ENCODE measurements at places on chromosomes 16 and 17.

DNA sequence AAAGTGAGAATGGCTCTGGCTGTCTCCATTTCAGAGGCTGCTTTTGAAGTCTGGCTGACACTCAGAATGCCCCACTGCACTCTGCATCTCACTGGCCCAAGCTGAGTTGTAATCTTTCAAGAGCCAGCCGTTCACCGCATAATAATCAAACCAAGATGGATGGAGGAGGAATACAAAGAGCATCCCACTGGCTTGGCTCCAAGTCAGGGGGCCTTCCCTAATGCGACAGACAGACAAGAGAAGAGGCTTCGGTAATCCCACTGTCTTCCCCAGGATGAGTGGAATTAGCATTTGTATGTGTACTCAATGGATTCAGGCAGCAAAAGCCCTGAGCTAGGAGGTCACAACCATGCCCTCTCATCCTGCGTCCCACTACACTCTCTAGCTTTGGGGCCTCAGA, 68.0 kb downstream of the CBLN1 start:
- DNase-seq, result no peak

- no peak for DNase-seq
Observed at GRCh38 chr17:21376081-21376758, at the start of gene KCNJ12. TSS of gene KCNJ12 (plus strand) at chr17:21376357. CDS start at chr17:21415343, 38,986 bp downstream.

GRCh38 chr17:1673041-1673785, 11.5 kb downstream of the PRPF8 start:
- no peak for DNase-seq

DNA sequence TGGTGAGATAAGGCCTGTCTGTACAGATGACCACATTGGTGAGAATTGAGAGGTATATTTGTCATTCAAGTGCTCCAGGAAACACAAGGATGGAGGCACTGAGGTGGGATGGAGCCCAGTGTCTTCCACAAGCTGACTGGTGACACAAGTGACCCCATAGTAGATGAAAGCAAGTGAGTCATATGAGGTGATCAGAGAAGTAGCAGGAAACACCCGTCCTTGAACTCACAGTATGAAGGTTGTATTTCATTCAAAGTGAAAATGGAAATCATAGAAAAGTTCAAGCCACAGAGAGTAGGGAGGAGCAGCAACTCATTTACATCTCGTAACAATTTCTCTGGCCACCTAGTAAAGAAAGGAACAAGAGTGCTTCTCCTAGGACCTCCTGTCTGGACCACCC, 609.8 kb downstream of the HS3ST4 start:
- DNase-seq, result no peak

DNA sequence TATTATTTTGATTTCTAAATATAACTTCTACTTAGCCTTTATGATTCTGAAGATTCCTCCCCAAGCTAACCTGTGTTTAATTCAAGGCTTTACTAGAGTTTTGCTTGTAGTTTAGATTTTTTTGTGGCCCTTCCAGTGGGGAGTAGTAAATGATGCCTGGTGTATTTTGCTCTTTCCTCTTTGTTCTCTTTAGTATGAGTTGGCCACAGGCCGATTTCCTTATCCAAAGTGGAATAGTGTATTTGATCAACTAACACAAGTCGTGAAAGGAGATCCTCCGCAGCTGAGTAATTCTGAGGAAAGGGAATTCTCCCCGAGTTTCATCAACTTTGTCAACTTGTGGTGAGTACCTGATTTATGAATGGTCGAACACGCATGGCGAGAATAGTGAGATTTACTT, 108.3 kb downstream of the MAP2K4 start:
- no peak for DNase-seq

DNA sequence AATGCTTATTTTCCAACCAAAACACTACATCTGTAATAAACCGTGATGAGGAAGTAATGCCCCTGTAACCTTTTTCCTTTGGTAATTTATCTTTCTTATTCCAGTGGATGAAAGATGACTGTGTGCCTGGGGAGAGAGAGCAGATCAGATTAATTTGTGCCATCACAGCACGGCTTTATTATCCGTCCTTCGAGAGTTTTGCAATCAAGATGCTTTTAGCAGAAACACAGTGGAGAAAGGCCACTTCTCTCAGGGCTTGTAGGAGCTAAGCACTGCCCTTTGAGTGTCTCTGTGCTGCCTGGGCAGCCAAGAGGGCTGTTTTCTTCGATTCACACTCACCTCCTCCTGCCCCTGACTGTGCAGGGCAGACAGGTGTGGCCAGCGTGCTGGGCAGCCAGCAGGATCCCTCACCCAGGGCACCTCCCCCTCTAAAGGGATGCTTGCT, 190.2 kb downstream of the PRKCA start:
- DNase-seq, result no peak

GRCh38 chr17:82397449-82398335, 20.5 kb upstream of the HEXD start:
- no peak for DNase-seq

- no peak for DNase-seq
Observed at GRCh38 chr16:73369851-73370250, 321.9 kb upstream of the ZFHX3 start.

- no peak for DNase-seq
Observed at GRCh38 chr17:44084131-44084538, 13.6 kb downstream of the G6PC3 start.

- peak; percentile 71 for DNase-seq
Observed at GRCh38 chr17:38704606-38705522, at the start of gene MLLT6. TSS of gene MLLT6 (plus strand) at chr17:38705273. CDS start at chr17:38705633, 360 bp downstream.

DNA sequence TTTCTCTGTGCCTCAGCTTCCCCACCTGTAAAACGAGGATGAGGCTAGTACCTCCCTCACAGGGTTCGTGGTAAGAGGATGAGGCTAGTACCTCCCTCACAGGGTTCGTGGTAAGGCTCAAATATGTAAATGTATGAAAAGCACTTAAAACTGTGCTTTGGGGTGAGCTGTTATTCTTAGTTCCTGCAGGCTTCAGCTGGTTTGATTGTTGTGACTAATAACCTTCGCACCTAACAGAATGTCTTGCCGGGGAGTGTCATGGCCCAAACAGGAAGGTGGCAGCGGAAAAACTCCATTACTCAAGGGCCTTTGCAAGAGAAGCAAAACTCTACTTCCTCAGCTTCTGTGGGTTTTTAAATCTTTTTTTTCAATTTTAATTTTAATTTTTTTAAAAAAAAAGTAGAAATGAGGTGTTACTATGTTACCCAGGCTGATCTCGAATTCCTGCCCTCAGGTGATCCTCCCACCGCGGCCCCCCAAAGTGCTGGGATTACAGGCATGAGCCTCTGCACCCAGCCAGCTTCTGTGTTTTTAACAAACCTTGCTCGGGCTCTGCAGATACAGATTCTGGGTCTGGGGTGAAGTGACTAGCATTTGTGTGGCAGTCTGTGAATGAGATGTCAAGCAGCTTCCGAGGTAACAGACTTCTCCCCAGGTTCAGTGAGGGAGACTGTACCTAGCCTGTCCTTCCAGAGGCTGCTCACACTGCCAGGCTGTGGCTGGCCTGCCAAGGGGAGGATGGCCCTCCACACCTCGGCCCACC, 103.0 kb downstream of the RAB11FIP4 start:
- DNase-seq, result no peak

- peak; percentile 31 for DNase-seq
Observed at GRCh38 chr17:44203731-44204440, 4.2 kb upstream of the ATXN7L3 start.

DNA sequence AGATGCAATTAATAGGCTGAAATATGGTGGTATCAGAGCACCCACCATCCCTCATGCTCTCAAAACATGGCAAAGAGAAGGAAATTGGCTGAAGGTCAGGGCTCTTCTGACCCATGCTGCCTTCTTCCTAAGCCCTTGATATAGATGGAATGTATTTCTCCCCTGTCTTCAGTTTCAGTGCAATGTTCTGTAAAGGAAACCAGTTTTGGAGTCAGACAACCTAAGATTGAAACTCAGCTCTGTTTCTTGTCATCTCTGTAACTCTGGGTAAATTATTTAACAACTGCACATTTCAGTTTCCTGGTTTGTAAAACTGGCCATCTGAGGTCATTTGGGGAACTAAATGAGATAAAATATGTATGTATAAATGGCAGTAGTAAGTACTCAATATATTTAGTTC, 243.9 kb downstream of the CA10 start:
- DNase-seq, result no peak

DNA sequence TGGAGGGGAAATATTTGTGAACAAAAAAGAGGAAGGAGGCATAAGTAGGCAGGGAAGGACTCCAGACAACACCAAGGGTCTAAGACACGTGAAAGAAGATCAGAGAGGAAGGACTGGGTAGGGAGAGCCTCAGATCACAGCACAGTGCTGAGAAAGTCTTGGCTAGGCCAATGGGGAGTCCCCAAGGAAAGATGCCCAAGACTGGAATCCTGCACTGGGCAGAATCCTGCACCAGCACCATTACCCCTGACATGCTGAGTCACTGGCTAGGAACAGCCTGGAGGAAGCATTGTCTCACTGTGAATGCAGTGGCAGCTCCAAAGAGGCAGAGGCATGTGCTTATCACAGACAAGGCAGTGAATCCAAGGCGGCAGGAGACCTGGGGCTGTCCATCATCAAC, 19.2 kb downstream of the CLEC19A start:
- DNase-seq, result no peak

DNA sequence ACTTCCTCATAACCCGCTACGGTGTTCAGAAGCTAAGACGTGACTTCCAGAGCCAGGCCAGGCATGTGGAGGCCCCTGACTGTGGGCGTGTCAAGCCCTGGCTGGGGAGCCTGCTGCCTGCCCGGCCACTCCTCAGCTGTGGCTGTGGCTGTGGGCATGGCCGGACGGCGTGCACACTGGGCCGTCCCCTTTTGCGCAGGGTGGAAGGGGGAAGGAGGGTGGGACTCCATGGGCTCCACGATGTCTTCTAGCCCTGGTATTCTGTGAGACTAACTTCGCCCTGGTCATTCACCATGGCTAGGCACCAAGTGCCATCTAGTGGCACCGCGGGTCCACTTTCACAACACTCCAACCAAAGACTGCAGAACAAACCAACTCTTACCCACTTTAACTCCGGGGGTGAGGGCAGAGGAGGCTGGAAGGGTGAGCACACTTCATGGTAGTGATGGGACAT, 67.9 kb downstream of the N4BP1 start:
- peak; percentile 54 for DNase-seq

- no peak for DNase-seq
Observed at GRCh38 chr16:23999663-24000062, 163.9 kb downstream of the PRKCB start.
